A549 treated with Mapracorat at 1 μM for 4 hours (cell line): ENCODE measurements at places on chromosomes 6 and 20. TPM values are rescaled to one million over a fixed set of nuclear protein-coding genes. Genes with fewer than 3 reads are reported as not detected.

The KDM1B gene
- 6.5 to 7.5 TPM (median 7.3 TPM) in 5 replicates for total RNA-seq

The TMEM14B gene
- 124 to 150 TPM (median 139 TPM) in 5 replicates for total RNA-seq

The UST gene
- total RNA-seq, result 3.5 to 4.7 TPM (median 3.9 TPM) in 5 replicates

The CEP85L gene
- 1.3 to 2.2 TPM (median 1.9 TPM) in 5 replicates for total RNA-seq

The PREX1 gene
- 10.1 to 14.2 TPM (median 13.4 TPM) in 5 replicates for total RNA-seq

The IPCEF1 gene
- 0.02 to 0.08 TPM (median 0.04 TPM) in 4 of 5 replicates, not detected in the other for total RNA-seq

The KHDC1 gene
- 3.1 to 4.0 TPM (median 3.5 TPM) in 5 replicates for total RNA-seq

The MYCT1 gene
- not detected in 5 replicates for total RNA-seq

The MYB gene
- 0.57 to 1.2 TPM (median 0.77 TPM) in 5 replicates for total RNA-seq

The DYNLRB1 gene
- 217 to 259 TPM (median 234 TPM) in 5 replicates for total RNA-seq

The MYO6 gene
- total RNA-seq, result 6.4 to 7.7 TPM (median 6.7 TPM) in 5 replicates

The SENP6 gene
- 27.5 to 34.9 TPM (median 30.0 TPM) in 5 replicates for total RNA-seq

The LGSN gene
- 2.0 to 3.0 TPM (median 2.2 TPM) in 5 replicates for total RNA-seq

The TCF21 gene
- 0.04 to 0.09 TPM (median 0.05 TPM) in 4 of 5 replicates, not detected in the other for total RNA-seq

The HTR1E gene
- total RNA-seq, result not detected in 5 replicates

The LRRC73 gene
- total RNA-seq, result 0.46 to 1.3 TPM (median 1.1 TPM) in 5 replicates

The SLC22A7 gene
- total RNA-seq, result not detected in 5 replicates

The TREML1 gene
- not detected in 5 replicates for total RNA-seq

The ZNF311 gene
- 0.10 to 0.29 TPM (median 0.18 TPM) in 5 replicates for total RNA-seq

The MLN gene
- total RNA-seq, result not detected in 5 replicates

The LINC00237 gene
- total RNA-seq, result not detected in 5 replicates

The FOXF2 gene
- 17.3 to 24.3 TPM (median 23.1 TPM) in 5 replicates for total RNA-seq

The SERINC3 gene
- 71.0 to 91.1 TPM (median 80.0 TPM) in 5 replicates for total RNA-seq

The BNIP5 gene
- total RNA-seq, result not detected in 5 replicates

The TDRD6 gene
- total RNA-seq, result not detected in 5 replicates

The RIMS4 gene
- 1.3 to 2.0 TPM (median 1.6 TPM) in 5 replicates for total RNA-seq

The FUT9 gene
- total RNA-seq, result not detected in 5 replicates

The SAMD10 gene
- not detected in 5 replicates for total RNA-seq

The BCLAF1 gene
- 51.6 to 79.5 TPM (median 69.1 TPM) in 5 replicates for total RNA-seq

The NDRG3 gene
- 19.6 to 22.4 TPM (median 21.1 TPM) in 5 replicates for total RNA-seq

The GTSF1L gene
- not detected in 5 replicates for total RNA-seq

The MRAP2 gene
- 1.2 to 2.0 TPM (median 1.7 TPM) in 5 replicates for total RNA-seq

The JPH2 gene
- total RNA-seq, result 4.6 to 5.7 TPM (median 4.9 TPM) in 5 replicates

The NMBR gene
- not detected in 5 replicates for total RNA-seq

The MICA gene
- total RNA-seq, result 26.9 to 30.3 TPM (median 28.5 TPM) in 5 replicates

The PTK7 gene
- 3.9 to 5.8 TPM (median 4.8 TPM) in 5 replicates for total RNA-seq

The PTCHD4 gene
- total RNA-seq, result 0.06 to 0.07 TPM (median 0.07 TPM) in 3 of 5 replicates, not detected in the others

The BPIFB4 gene
- not detected in 5 replicates for total RNA-seq

The EPPIN gene
- total RNA-seq, result not detected in 5 replicates

The ZC3H12D gene
- total RNA-seq, result 0.02 to 0.12 TPM (median 0.06 TPM) in 4 of 5 replicates, not detected in the other

The PRICKLE4 gene
- total RNA-seq, result 0.47 to 0.91 TPM (median 0.66 TPM) in 5 replicates

The FAM217A gene
- total RNA-seq, result not detected in 5 replicates

The IL17A gene
- total RNA-seq, result not detected in 5 replicates

The ADAT2 gene
- 3.5 to 4.4 TPM (median 4.0 TPM) in 5 replicates for total RNA-seq

The UBE3D gene
- total RNA-seq, result 2.9 to 3.6 TPM (median 3.2 TPM) in 5 replicates

The ADGB gene
- not detected in 5 replicates for total RNA-seq

The CTCFL gene
- total RNA-seq, result not detected in 5 replicates
